NCI-H510A treated with DMSO at 0.1 percent for 48 hours (cell line): ENCODE measurements at places on chromosomes 2 and 18.
A peak's percentile ranks its signal among the peaks of the same experiment; 100 is the strongest.

GRCh38 chr2:72722492-72723070, 103.3 kb downstream of the EXOC6B start:
- no peak for DNase-seq

DNA sequence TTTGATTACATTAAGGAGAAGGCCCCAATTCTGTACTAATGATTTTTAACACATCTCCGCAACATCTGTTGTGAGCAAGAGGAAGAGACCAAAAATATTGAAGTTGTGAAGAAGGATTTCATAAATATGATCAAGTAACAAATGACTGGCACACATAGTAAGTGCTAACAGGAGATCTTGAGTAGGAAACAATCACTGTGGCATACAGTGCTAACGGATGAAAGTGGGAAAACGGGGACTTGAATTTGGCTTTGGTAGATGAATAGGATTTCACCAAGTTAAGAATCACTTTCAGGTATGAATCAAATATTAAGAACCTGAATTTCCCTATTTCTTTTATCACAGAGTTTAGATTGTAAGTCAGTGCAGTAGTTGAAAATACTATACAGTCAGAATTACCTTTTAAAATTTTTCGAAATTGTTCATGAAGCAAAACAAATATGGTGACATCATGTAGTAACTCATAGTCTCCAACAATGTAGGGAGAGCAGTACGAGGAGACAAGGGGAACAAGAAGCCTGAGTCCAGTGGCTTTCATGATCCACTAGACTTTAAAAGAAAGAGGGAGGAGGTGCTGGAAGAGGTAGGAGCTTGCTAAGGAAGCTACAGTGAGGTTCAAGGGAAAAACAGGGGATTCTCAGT, 16.3 kb downstream of the CWC22 start:
- DNase-seq, result no peak

- DNase-seq, result no peak
These were observed 119.1 kb downstream of the MAP4K4 start for GRCh38 chr2:101816598-101816997.

GRCh38 chr2:220466251-220466691, 838.8 kb downstream of the SLC4A3 start:
- no peak for DNase-seq

- DNase-seq, result no peak
These were observed 32.4 kb downstream of the MARCO start for GRCh38 chr2:118974103-118974993.

- DNase-seq, result peak; percentile 47
These were observed 32.7 kb upstream of the HPCAL1 start for GRCh38 chr2:10269711-10270610.
